ENCODE measurements at places on chromosomes 3 and 15.

DNA sequence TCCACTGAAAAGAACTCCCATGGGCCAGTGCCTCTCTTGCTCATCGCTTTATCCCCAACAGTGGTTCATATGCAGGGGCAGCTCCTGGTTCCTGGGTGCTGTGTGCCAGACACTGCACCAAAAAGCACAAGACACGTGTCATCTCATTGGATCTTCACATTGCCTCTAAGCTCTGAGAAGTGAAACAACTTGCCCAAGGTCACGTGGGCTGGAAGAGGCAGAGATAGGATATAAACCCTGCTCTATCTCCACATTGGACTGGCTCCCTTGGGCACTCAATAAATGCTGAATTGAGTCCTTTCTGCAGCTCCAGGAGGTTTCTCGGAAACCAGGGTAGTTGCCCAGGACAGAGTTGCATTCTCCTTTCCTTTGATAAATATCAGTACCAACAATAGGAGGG lies 88.1 kb downstream of the SRGAP3 start:
- no peaks in the 10 kb centered on the region for H3K36me3 ChIP-seq
- H3K27ac ChIP-seq, result no peak overlapping the region
- H3K27me3 ChIP-seq, result no peaks in the 10 kb centered on the region
- no peaks in the 10 kb centered on the region for H3K4me1 ChIP-seq

DNA sequence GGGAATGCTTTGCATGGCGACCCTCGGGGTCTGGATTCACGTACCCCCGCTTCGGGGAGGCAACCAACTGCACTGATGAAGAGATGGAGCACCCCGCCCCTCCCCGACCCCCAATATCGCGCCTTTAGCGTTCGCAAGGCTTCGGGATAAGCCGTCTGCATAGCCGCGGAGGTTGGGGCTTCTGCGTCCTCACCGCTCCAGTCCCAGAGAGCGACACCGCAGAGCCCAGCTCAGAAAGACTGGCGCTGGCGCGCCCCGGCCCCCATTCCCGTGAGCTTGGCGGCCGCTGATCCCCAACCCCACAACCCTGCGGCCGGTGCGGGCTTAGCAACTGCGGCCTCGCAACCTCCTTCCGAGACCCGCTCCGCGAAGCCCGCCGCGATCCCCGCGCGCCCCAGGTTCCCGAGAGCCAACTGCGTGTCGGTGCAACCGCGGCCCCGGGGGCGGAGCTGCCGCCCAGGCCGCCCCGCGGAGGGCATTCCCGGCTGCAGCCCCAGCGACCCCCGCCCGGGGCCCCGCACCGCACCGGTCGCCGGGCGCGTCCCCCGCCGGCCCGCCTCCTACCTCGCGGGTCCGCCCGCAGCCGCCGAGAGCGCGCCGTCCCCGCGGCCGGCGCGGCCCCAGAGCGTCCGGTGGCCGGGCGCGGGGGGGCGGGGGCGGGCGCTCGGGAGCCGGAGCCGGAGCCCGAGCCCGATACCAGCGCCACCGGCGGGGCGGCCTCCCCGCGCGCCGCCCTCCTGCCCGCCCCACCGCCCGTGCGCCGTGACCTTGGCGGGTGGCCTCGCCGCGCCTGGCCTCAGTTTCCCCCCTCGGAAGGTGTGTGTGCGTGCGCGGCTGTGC lies 79.5 kb downstream of the IQSEC1 start:
- H3K4me3 ChIP-seq, result peak overlapping the region; percentile 74
- H3K27ac ChIP-seq, result peak overlapping the region; percentile 94
- peaks cover 68% of the 10 kb centered on the region for H3K4me1 ChIP-seq
- H3K27me3 ChIP-seq, result no peaks in the 10 kb centered on the region
- DNase-seq, result peak; percentile 61
- H3K36me3 ChIP-seq, result no peaks in the 10 kb centered on the region

GRCh38 chr3:1552831-1553230 lies 460.0 kb downstream of the CNTN6 start:
- no peak overlapping the region for H3K27ac ChIP-seq
- DNase-seq, result no peak
- no peaks in the 10 kb centered on the region for H3K27me3 ChIP-seq
- no peak overlapping the region for H3K4me3 ChIP-seq
- H3K36me3 ChIP-seq, result no peaks in the 10 kb centered on the region

- no peak overlapping the region for H3K27ac ChIP-seq
- H3K27me3 ChIP-seq, result no peaks in the 10 kb centered on the region
- H3K36me3 ChIP-seq, result no peaks in the 10 kb centered on the region
- DNase-seq, result no peak
Measured at GRCh38 chr3:130979117-130979516, 47.5 kb downstream of the ASTE1 start.

- DNase-seq, result no peak
- peaks cover 9% of the 10 kb centered on the region for H3K4me1 ChIP-seq
- H3K36me3 ChIP-seq, result no peaks in the 10 kb centered on the region
- no peaks in the 10 kb centered on the region for H3K27me3 ChIP-seq
- peak overlapping the region; percentile 70 for H3K27ac ChIP-seq
Measured at GRCh38 chr3:11136830-11137626, 17.3 kb upstream of the HRH1 start.

- no peaks in the 10 kb centered on the region for H3K36me3 ChIP-seq
- no peaks in the 10 kb centered on the region for H3K27me3 ChIP-seq
- H3K4me3 ChIP-seq, result no peak overlapping the region
- DNase-seq, result no peak
- no peaks in the 10 kb centered on the region for H3K4me1 ChIP-seq
Measured at GRCh38 chr3:150005243-150006112, 34.8 kb upstream of the PFN2 start.

DNA sequence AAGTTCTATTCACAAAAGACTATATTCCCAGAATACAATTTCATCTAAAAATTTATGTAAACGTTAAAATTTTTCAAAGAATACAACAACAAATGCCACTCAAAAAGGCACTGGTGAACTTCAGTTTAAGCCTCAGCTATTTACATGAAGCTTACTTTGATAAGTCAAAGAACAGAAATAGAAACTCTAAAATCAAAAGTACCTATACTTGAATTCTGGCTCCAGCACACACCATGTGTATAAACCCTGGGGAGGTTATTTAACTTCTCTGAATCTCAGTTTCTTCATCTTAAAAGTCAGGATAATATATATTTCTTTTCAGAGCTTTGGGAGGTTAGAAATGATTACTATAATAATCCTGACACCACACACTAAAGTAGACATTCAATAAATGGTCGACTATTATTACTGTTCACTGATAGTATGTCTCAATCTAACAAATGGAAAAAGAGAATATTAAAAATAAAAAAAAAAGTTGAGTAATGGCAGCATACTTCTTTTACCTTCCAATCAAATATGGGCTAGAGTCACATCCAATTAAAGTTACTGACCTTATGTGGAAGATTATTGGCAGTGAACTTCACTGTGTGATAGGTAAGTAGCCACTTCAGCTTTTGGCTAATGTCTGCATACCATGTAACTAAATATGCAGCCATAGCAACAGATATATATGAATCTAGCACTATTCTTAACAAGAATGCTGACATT lies 248.4 kb downstream of the ISL2 start:
- no peaks in the 10 kb centered on the region for H3K27me3 ChIP-seq
- H3K27ac ChIP-seq, result no peak overlapping the region
- no peaks in the 10 kb centered on the region for H3K36me3 ChIP-seq
- H3K4me1 ChIP-seq, result no peaks in the 10 kb centered on the region
- DNase-seq, result no peak

DNA sequence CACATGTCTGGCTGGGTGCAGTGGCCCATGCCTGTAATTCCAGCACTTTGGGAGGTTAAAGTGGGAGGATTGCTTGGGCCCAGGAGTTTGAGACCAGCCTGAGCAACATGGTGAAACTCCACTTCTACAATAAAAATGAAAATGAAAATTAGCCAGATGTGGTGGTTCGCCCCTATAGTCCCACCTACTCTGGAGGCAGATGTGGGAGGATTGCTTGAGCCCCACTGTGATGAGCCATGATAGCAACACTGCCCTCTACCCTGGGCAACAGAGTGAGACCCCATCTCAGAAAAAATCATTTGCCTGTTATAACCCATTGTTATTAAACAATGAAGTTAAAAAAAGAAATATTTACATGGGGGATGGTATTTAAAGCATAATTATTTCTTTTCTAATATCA lies 240.1 kb upstream of the ZPLD1 start:
- H3K27ac ChIP-seq, result no peak overlapping the region
- H3K4me1 ChIP-seq, result no peaks in the 10 kb centered on the region
- H3K36me3 ChIP-seq, result no peaks in the 10 kb centered on the region
- DNase-seq, result no peak
- no peak overlapping the region for H3K4me3 ChIP-seq

- H3K4me1 ChIP-seq, result peaks cover 14% of the 10 kb centered on the region
- H3K27ac ChIP-seq, result no peak overlapping the region
- no peak overlapping the region for H3K4me3 ChIP-seq
- no peaks in the 10 kb centered on the region for H3K36me3 ChIP-seq
- DNase-seq, result no peak
- no peaks in the 10 kb centered on the region for H3K27me3 ChIP-seq
Measured at GRCh38 chr3:58001086-58001467, 7.1 kb upstream of the FLNB start.

Data from heart left ventricle (tissue), 16 donors.